ENCODE measurements at places on chromosomes 1 and 21. TPM values are rescaled to one million over a fixed set of nuclear protein-coding genes. Genes with fewer than 3 reads are reported as not detected.

DNA sequence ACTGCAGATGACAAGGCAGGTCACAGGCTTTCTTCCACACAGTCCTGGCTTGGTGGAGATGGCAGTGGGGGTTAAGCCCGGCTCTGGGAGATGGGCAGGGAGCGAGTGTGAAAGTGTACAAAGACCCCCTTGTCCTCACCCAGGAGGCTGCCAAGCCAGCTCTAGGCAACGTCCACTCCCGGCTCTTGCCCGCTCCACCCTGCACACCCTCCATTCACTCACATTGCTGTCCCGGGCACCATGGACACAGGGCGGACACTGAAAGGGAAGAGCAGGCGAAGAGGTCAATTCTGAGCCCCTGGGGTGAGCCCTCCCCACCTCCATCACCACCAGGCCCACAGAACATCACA lies 8.9 kb downstream of the COL16A1 start:
- no peaks in the 10 kb centered on the region for H3K27me3 ChIP-seq
- no peak overlapping the region for H3K4me3 ChIP-seq
- no peak for DNase-seq
- H3K36me3 ChIP-seq = peaks cover 21% of the 10 kb centered on the region

The DIO1 gene
- total RNA-seq = not detected

DNA sequence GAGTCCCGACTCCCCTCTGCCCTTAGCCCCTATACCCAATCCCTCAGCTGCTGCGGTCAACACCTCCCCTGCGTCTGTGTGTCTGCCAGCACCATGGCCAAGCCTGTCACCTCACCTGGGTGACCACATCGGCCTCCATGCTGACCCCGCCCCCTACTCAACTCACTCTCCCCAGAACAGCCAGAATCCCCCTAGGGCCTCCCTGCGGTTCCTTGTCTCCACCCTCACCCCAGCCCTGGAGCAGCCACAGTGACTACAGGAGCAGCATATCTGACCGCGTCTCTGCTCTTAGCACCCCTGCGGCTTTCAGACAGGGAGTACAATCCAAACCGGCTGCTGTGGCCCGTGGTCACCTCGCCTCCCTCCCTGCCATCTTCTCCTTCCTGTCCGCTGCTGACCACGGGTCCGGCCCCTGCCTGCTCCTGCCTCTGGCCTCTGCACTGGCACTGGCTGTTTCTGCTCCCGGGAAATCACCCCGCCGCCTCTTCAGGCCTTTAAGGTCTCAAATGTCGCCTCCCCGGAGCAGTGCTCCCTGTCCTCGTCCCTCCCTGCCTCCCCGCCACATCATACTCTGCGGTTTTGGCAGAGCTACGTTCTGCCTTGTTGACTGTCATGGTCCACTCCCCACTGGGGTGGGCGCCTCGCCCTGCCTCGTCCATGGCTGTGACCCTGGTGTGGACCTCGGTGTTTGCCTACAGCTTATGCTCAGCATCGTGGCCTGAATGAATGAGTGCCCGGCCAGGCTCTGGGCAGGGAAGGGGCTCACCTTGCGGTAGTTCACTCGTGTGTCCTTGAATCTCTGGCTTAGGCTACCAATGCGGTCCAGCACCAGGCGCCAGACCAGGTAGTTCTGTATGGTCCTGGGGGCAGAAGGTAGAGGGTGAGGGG lies 11.1 kb downstream of the PRXL2B start:
- no peak overlapping the region for H3K4me3 ChIP-seq
- no peak for DNase-seq
- no peaks in the 10 kb centered on the region for H3K4me1 ChIP-seq
- peaks cover 6% of the 10 kb centered on the region for H3K36me3 ChIP-seq

- H3K4me3 ChIP-seq = no peak overlapping the region
- H3K36me3 ChIP-seq = peaks cover 35% of the 10 kb centered on the region
- peaks cover 70% of the 10 kb centered on the region for H3K4me1 ChIP-seq
- DNase-seq = no peak
Observed at GRCh38 chr1:159208175-159208825, 3.6 kb downstream of the ACKR1 start.

DNA sequence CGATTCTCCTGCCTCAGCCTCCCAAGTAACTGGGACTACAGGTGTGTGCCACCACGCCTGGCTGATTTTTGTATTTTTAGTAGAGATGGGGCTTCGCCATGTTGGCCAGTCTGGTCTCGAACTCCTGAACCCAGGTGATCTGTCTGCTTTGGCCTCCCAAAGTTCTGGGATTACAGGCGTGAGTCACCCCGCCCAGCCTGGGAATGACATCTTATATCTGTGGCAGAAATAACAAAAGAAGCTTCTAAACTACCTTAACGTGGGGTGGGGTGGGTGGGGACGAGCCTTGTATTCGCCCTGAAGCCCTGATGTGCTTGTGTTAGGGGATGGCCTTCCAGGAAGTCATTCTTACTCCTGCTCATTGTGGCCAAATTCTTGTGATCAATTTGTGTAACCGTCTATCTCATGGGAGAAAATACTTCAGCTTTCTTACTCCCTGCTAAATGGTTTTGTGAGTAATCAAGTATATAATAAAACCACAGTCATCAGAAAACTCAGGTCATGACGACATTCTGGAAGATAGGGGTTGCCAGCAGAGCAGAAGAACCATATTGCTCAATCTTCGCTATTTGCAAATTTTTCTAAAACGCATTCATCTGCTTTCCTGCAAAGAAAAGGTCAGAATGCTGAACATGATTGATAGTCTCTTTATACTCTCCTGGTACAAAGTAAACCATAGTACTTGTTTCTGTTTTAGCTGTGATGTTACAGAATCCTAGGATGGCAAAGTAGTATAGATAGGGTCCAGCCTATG lies 63.2 kb downstream of the DIRAS3 start:
- H3K27me3 ChIP-seq = no peaks in the 10 kb centered on the region
- H3K36me3 ChIP-seq = no peaks in the 10 kb centered on the region

The GPX7 gene
- total RNA-seq = not detected

DNA sequence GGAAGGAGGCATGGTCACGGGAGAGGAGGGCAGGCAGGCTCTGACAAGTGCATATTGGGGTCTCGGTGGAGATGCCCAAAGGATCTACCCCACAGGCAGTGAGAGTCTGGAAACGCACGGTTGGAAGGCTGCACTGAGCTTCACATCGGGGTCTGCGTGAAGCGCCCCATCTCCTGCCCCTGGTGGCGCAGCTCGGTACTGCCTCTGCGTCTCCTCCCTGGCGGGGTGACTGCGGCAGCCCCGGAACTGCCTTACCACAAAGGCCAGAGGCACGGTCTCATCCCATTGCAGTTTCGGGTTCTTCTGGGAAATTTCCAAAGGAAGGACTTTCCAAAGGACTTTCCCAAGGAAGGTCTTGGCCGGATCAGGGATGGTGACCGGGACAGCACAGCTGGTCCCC lies 69.2 kb upstream of the AJAP1 start:
- peaks cover 36% of the 10 kb centered on the region for H3K27me3 ChIP-seq
- H3K36me3 ChIP-seq = peaks cover 6% of the 10 kb centered on the region
- DNase-seq = no peak
- no peak overlapping the region for H3K4me3 ChIP-seq
- no peak overlapping the region for H3K27ac ChIP-seq

DNA sequence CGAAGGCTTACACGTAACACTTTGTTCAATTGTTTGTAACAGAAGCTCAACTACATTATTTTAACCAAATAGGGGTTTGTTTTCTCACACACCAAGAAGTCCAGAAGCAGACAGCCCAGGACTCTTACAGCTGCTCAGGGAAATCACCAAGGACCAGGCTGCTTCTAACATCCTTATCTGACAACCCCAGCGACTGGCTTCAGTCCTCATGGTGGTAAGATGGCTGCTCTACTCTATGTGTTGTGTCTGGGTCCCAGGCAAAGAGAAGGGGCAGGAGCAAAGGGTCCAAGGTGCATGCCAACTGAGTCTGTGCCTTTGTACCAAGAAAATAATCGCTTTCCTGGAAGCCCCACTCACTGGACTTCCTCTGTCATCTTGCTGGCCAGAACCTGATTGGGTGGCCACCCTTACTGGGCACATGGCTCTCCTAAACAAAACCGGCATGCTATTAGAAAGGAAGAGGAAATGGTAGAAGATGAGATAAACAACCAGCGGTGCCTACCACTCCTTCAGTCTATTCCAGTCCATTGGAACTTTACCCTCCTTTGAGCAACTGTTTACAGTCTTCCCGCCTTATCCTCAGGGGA lies 34.1 kb upstream of the LRRC8D start:
- H3K27me3 ChIP-seq = no peaks in the 10 kb centered on the region
- no peak overlapping the region for H3K4me3 ChIP-seq
- H3K27ac ChIP-seq = no peak overlapping the region
- no peak for DNase-seq

- H3K36me3 ChIP-seq = no peaks in the 10 kb centered on the region
- peak overlapping the region; percentile 36 for H3K27ac ChIP-seq
- H3K4me3 ChIP-seq = no peak overlapping the region
- DNase-seq = no peak
- H3K27me3 ChIP-seq = no peaks in the 10 kb centered on the region
Observed at GRCh38 chr1:182292193-182292741, 99.3 kb downstream of the GLUL start.

- no peak overlapping the region for H3K27ac ChIP-seq
- no peak overlapping the region for H3K4me3 ChIP-seq
- H3K27me3 ChIP-seq = no peaks in the 10 kb centered on the region
- peak; percentile 58 for DNase-seq
Observed at GRCh38 chr1:163361123-163361934, 39.6 kb downstream of the NUF2 start.

GRCh38 chr1:153679337-153680119 lies 1.0 kb downstream of the NPR1 start:
- DNase-seq = no peak
- H3K4me1 ChIP-seq = peaks cover 15% of the 10 kb centered on the region
- no peak overlapping the region for H3K27ac ChIP-seq
- H3K4me3 ChIP-seq = peak overlapping the region; percentile 52
- H3K27me3 ChIP-seq = peaks cover 41% of the 10 kb centered on the region
- H3K36me3 ChIP-seq = no peaks in the 10 kb centered on the region

- H3K4me1 ChIP-seq = no peaks in the 10 kb centered on the region
- DNase-seq = no peak
- no peak overlapping the region for H3K4me3 ChIP-seq
- no peak overlapping the region for H3K27ac ChIP-seq
- H3K36me3 ChIP-seq = no peaks in the 10 kb centered on the region
Observed at GRCh38 chr1:38334930-38335592, 288.5 kb upstream of the POU3F1 start.

The F3 gene
- total RNA-seq = 296 TPM

DNA sequence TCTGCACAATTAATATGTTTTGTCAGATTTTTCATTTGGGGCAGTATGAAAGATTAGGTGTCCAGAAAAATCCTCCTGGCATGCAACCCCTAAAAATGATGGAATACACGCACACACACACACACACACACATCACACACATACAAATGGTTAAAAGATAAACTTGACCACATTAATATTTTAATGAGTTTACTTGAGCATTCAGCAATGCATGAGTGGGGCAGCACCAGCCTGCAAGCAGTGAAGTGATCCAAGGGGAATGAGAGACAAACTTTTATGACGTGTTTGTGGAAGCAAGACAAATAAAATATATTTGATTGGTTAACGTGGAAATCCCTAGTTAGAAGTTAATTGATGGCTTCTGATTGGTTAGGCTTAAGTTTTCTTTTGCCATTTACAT lies 29.1 kb upstream of the SOAT1 start:
- H3K4me1 ChIP-seq = no peaks in the 10 kb centered on the region
- H3K27me3 ChIP-seq = no peaks in the 10 kb centered on the region
- no peak overlapping the region for H3K4me3 ChIP-seq
- DNase-seq = no peak
- no peak overlapping the region for H3K27ac ChIP-seq

GRCh38 chr1:21932127-21932526 lies 5.0 kb downstream of the HSPG2 start:
- peaks cover 11% of the 10 kb centered on the region for H3K36me3 ChIP-seq
- H3K4me3 ChIP-seq = no peak overlapping the region
- H3K4me1 ChIP-seq = peaks cover 50% of the 10 kb centered on the region
- H3K27me3 ChIP-seq = no peaks in the 10 kb centered on the region

- H3K36me3 ChIP-seq = no peaks in the 10 kb centered on the region
- no peaks in the 10 kb centered on the region for H3K4me1 ChIP-seq
- no peak for DNase-seq
- no peak overlapping the region for H3K27ac ChIP-seq
Observed at GRCh38 chr1:169647512-169647911, 17.6 kb upstream of the SELP start.

The AMPD1 gene
- total RNA-seq = not detected

DNA sequence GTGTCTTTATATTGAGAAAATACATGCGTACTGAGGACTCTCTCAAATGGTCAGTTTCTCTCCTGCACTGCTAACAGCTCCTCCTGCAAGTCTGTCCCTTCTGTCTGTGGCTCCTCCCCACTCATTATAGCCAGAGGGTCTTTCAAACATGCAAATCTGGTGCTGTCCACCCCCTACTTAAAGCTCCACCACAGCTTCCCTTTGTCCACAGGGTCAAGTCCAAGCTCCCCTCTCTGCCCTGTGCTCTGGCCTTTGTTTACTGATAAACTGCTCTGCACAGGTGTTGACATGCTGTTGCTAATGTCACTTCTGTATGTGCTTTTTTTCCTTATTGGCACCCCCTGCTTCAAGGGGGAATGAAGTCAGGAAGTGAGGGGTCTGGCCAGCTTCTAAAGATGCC lies 47.7 kb upstream of the GPR37L1 start:
- H3K36me3 ChIP-seq = no peaks in the 10 kb centered on the region
- DNase-seq = no peak
- peaks cover 12% of the 10 kb centered on the region for H3K4me1 ChIP-seq
- no peak overlapping the region for H3K4me3 ChIP-seq
- no peak overlapping the region for H3K27ac ChIP-seq

DNA sequence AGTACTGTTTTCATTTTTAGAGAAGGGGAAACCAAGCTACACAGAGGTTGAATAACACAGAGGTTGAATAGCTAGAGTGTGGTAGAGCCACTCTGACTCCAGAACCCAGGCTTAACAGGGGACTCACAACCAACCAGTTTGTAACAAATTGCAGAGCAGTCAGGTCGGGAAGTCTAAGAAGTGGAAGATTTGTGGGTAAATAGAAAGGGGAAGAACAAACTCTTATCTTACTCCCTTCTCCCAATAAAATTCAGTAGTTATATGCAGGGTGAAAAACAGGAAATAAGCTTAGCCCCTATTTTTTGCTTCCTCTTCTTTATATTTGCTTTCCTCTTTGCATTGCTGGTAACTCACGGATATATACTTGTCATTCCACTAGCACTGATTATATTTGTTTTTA lies 23.2 kb downstream of the CDC42 start:
- H3K27me3 ChIP-seq = no peaks in the 10 kb centered on the region
- no peak for DNase-seq

The LMX1A gene
- not detected for total RNA-seq

The PKLR gene
- total RNA-seq = not detected

GRCh38 chr1:223037845-223038244 lies 105.2 kb downstream of the TLR5 start:
- peaks cover 13% of the 10 kb centered on the region for H3K4me1 ChIP-seq
- H3K27ac ChIP-seq = no peak overlapping the region
- H3K27me3 ChIP-seq = peaks cover 21% of the 10 kb centered on the region
- H3K36me3 ChIP-seq = no peaks in the 10 kb centered on the region
- no peak for DNase-seq
- no peak overlapping the region for H3K4me3 ChIP-seq

The S100A14 gene
- 332 TPM for total RNA-seq

GRCh38 chr21:45970674-45971615 lies 10.6 kb upstream of the COL6A1 start:
- peaks cover 10% of the 10 kb centered on the region for H3K27me3 ChIP-seq
- no peaks in the 10 kb centered on the region for H3K36me3 ChIP-seq
- no peaks in the 10 kb centered on the region for H3K4me1 ChIP-seq
- H3K27ac ChIP-seq = no peak overlapping the region
- DNase-seq = peak; percentile 48

Data from MCF 10A (cell line).